COR-L47 (cell line): ENCODE measurements at places on chromosomes 2 and 18.

- no peak for DNase-seq
Measured at GRCh38 chr18:12014521-12015415, 33.5 kb downstream of the IMPA2 start.

GRCh38 chr2:109166811-109167210 lies 37.8 kb downstream of the SH3RF3 start:
- no peak for DNase-seq

- DNase-seq = no peak
Measured at GRCh38 chr2:217981971-217982370, 20.8 kb downstream of the TNS1 start.

DNA sequence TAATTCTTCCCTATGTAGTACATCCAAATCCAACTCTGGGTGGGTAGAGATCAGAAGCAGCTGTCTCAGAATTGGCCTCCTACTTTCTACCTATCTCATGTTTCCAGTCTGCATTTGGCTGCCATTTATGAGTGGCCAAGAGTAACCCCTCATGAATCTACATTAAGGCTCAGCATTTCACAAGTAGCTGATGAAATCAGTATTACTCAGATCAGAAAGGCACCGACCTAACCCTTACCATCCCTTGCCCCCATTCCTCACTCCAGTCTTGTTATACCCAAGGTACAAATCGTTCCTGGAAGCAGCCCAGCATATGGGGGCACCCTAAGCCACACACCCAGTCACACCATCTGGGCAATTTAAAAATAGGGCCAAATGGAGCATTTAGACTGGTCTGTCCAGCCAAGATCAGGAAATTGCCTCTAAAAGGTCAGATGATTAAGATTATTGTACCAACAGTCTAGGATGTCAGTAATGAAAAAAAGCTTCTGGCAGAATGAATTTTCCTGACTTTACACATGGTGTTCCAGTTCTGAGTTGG lies 37.1 kb downstream of the CD28 start:
- DNase-seq = no peak

DNA sequence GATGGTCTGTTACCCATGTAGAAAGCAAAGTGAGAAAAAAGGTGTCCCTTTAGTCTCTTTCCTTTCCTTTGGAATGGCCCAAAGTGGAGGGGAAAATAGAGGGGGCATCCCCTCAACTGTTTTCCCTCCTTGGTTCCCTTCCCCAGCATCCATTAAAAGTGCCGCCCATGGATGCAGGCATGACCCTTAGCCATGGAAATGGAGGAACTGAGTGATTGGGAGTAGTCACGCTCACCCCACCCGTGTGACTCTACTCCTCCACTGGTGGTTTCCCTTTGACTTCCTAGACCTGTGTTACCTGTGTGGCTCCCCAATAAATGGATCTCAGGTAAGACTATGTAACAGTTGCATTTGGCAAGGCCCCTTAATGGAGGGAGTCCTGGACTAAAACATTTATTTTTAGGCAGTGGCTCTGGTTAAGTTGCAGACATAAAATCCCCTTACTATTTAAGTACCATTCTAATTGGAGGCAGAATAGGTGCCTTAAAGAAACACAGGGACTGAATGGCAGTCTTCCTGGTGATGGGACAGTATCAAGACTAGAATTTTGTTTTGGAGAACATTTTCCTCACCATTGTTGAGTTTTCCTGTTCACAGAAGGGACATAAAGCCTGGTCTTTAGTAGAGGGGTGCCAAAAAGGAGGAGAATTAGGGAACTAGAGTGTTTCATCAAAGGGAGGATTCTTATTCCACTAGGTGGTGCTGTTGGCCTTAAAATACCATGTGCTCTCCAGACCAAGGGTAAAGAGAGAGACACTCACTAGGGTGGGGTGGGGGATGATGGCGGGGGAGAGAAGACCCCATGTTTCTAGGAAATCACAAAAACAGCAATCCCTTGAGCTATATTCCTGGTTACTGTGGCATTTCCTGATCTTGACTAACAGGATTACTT lies 25.7 kb upstream of the PLA2R1 start:
- no peak for DNase-seq

- DNase-seq = no peak
Measured at GRCh38 chr2:175766880-175767279, 235.2 kb downstream of the LNPK start.

DNA sequence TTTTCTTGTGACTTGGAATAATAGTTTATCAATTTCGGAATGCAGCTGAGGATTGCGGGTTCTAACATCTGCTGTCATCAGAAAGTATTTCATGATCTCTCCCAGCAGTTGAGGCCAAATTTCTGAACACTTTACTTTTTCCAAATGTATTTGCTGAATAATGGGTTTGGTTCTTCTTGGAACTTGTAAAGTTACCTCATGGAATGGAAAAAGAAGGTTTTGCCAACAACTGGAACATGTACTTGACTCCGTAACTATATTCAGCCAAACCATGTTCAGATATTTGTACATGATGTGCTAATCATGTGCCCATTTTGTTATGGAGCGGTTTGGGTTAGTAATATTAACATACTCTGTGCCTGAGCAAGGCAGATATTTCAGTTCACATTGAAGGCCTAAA lies 119.6 kb downstream of the LCLAT1 start:
- no peak for DNase-seq

DNA sequence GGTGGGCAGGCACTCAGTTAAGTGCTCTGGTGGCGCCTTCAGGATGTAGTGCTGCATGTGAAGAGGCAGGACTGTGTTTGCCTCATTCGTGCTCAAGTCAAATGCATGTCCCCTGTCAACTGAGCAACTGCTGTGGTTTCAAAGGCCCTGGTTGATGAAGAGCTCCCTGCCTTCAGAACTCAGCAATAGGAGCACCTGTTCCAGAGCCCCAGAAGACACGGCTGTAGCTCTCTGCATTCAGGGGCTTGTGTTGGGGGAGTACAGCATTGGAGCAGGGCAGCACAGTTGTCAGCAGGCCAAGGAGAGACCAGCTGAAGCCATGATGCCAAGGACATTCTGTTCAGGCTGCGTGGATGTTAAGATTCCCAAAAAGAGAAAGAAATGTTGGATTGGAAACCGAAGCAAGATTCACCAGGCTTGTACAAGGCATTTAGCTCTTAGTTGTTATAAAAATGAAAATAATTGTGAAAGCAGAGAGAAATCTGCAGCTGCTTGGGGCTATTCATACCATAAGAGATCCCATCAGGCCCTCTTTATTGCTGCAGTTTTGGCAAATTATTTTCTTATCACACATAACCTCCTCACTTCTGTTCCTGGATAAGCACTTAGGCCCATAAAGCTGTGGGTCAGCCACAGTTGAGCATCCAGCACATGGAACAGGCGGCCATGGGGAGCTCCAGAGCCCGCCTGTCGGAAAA lies 252.4 kb upstream of the ZNF521 start:
- DNase-seq = no peak

DNA sequence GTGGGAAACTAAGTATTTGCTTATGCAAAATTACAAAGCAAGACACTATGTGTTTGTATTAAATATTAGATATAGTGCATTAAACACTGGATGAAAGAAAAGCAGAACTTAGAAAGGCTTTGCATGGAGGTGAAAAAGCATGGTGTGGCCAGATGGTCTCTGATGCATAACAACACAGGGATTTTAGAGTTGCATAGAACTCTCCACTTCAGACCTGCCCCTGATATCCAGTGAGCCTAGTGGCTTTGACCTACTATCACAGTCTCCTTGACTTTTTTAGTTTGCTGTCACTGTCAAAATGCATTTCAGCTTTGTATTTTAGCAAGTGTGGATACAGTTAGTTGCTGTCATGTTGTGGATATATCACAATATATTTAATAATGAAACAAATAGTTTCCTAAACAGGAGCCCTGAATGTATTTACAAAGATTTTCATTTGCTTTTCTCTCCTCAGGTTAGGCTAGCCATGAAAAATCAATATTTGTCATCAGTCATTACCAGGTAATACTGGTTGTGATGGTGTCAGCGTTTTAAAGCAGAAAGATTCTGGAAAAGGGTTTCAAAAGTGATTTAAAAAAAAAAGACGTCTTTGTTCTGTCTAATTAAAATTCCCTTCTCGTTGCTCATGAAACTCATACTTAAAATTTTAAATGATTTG lies 5.2 kb downstream of the CSRNP3 start:
- no peak for DNase-seq

- no peak for DNase-seq
Measured at GRCh38 chr2:231928481-231928880, 2.3 kb upstream of the NPPC start.

DNA sequence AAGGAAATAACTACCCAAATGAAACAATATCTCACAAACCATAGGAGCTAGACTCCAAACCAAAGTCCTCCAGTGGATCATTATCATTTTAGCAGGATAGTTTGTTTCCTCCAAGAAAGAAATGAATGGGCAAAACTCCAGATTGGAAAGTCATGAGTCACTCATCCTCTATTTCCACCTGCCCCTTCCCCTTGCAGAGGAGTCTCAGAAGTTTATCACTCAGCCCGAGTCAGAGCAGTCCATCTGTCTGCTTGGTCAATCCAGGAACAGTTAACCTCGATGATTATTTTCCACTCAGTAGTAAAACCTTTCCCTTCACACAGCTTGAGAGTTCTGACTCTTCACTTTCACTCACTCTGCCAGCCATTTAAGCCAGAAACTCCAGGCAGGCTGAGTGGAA lies 462.2 kb downstream of the BCL11A start:
- DNase-seq = no peak

GRCh38 chr2:209322041-209322440 lies 101.8 kb upstream of the MAP2 start:
- DNase-seq = no peak

- DNase-seq = no peak
Measured at GRCh38 chr2:109032229-109032820, 43.3 kb upstream of the EDAR start.

DNA sequence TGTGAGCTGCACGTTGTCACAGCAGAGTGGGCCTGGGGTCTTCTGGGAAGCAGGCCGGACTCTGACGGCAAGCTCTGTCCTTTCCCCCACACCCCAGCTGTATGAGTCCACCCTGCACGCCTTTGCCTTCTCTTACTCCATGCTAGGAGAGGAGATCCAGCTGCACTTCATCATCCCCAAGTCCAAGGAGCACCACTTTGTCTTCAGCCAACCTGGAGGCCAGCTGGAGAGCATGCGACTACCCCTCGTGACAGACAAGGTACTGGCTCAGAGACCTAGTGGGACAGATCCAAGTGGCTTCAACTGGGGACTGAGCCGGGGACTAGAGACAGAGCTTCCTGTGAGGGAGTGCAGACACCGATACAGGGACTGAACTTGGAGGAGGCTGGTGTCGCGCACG lies 40.1 kb downstream of the NTSR2 start:
- DNase-seq = no peak

DNA sequence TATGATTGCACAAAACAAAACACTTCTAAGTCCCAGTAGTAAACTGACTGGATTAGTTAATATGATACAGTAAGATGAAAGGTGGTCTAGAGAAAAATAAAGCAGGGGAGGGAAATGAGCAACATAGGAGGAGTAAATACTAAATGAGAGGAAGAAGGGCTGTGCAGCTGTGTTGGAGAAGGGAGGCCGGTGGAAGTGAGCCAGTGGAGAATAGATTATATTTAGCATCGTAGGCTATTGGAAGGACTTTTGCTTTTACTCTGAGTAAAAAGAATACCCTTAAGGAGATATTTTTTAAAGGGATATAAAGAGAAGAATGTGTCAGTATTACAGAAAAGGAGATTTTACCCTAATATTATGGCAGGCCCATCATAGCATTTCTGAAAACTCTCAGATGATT lies 12.7 kb downstream of the WDR75 start:
- DNase-seq = no peak

- DNase-seq = no peak
Measured at GRCh38 chr2:222563936-222564335, 92.0 kb downstream of the FARSB start.

GRCh38 chr2:227436436-227437174 lies 35.4 kb upstream of the AGFG1 start:
- DNase-seq = no peak

DNA sequence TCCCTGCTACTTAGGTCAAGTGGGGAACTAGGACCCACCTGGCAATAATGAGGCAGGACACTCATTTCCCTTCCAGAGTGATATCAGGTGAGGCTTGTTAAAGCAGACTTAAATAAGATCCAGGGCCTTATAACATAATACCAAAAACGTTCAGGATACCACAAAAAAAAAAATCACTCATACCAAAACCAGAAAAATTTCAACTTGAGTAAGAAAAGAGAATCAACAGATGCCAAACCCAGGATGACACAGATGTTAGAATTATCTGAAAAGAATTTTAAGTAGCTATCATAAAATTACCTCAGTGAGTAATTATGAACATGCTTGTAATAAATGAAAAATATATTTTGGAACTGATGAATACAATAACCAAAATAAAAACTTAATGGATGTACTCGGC lies 255.6 kb upstream of the OSR1 start:
- no peak for DNase-seq

DNA sequence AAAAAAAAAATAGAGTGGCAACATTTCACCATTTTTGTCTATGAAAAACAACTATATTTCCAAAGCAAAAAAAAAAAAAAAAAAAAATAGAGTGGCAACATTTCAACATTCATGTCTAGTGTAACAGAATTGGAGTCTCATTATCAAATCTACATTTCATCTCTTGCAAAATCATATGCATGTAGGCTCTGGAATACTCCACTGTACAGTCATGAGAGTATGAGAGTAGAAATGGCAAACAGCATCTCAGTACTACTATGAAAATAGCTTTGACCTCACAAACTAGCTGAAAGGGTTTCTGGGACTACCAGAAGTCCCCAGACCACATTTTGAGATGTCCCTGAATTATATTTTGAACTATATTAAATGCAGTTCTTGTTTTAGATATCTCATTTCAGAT lies 82.8 kb downstream of the SMAD2 start:
- DNase-seq = no peak

- no peak for DNase-seq
Measured at GRCh38 chr2:54240515-54241469, 15.2 kb downstream of the TSPYL6 start.

DNA sequence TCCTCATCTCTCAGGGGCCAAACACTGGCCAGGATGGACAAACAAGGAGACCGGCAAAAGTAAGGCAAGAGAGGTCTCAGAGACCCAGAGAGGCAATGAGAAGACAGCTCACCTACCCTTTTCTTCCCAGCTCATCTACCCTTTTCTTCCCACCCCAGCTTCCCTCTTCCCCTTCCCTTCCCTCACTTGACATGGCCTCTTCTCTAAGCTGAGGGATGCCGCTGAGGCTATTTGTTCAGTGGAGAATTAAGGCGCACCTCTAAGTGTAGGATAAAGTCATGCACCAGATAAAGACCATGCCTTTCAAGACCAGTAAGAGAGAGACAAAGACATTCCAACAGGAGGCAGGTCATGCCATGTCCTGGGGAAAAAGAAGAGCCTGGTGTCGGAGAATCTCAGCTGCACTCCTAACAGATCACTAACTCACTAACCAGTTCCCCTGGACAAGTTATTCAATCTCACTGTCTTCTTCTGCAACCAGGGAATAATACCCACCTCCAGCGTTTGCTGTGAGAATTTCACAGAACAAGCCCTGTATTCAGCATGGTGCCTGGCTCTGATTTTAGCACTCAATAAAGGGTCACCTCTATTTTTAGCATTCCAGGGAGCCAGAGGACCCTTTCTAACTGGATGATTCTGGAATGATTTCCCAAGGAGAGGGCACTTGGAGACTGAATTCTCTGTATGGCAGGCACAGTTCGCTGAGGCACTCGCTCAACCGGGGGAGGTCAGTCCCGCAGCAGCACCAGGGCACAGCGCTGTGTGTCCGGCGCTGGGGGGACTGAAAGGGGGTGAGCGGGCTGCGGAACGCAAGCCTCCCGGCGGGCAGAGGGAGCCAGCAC lies 3.0 kb upstream of the FOSL2 start:
- DNase-seq = no peak

GRCh38 chr2:26002632-26003310 lies 20.5 kb upstream of the KIF3C start:
- DNase-seq = no peak
